Lower lobe of right lung (tissue), 2 donors: ENCODE measurements at places on chromosomes 11 and 22. TPM values are rescaled to one million over a fixed set of nuclear protein-coding genes. Genes with fewer than 3 reads are reported as not detected.
A peak's percentile ranks its signal among the peaks of the same experiment; 100 is the strongest.

Gene SDHAF2
- 35.2 TPM for total RNA-seq

DNA sequence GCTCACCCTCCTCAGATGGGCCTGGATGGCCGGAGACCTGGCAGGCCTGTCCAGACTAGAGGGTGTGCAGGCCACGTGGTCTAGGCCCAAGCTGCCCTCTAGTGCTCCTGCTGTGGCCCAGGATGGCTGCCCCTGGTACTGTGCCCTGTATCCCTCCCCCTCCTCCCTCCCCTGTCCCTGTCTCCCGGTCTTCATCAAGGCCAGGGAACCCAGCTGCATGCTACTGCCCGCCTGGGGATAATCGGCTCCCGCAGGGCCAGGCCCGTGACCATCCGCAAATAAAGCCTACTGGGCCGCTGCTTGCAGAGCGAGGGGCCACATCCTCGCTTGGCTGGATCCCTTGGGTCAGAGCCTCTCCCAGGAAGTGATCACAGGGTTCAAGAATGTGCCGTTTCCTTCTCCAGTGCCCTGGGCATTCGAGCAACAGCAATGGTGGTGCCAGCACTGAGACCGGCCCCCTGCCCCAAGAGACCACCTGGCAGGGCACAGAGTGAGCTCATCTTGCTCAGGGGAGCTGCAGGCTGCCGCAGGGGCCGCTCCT, 51.1 kb downstream of the WNT7B start:
- H3K4me1 ChIP-seq = peaks cover 4% of the 10 kb centered on the region
- DNase-seq = no peak
- H3K27me3 ChIP-seq = no peaks in the 10 kb centered on the region
- H3K4me3 ChIP-seq = no peak overlapping the region
- no peak overlapping the region for H3K27ac ChIP-seq

DNA sequence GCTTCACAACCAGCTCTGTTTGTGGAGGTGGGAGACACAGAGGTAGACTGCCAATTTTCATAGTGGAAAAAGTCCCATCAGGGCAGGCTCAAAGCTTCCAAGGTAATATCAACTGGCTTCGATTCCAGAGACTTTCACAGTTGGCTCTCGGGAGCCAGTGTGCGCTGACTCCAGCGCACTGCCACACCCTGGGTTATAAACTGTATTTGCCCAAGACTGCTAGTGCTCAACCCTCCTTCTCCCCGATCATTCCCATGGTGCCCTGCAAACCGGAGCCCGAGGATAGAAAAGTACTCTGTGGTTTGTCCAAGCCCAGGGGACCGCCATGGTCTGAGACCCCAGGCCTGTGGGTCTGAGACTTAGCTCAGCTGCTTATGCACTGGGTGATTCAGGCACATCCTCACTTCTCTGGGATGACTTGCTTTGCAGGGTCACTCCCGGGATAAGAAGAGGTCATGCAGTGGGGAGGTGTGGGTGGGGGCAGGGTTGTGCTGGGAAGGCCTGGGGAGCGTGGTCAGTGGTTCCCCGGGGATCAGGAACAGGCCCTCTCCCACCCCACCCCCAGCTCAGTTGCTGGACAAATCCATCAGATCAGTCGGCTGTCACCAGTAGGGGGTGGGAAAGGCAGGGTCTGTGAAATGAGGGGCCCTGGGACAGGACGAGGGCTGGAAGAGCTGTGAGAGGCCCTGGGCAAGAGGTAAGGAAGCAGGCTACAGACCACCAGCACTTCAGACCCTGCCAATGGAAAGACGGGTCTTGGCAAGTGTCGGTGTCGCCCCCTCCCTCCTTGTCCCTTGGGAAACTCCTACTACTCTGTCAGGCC, 26.7 kb upstream of the PICK1 start:
- H3K4me1 ChIP-seq = peaks cover 24% of the 10 kb centered on the region
- H3K4me3 ChIP-seq = no peak overlapping the region
- no peak overlapping the region for H3K27ac ChIP-seq

DNA sequence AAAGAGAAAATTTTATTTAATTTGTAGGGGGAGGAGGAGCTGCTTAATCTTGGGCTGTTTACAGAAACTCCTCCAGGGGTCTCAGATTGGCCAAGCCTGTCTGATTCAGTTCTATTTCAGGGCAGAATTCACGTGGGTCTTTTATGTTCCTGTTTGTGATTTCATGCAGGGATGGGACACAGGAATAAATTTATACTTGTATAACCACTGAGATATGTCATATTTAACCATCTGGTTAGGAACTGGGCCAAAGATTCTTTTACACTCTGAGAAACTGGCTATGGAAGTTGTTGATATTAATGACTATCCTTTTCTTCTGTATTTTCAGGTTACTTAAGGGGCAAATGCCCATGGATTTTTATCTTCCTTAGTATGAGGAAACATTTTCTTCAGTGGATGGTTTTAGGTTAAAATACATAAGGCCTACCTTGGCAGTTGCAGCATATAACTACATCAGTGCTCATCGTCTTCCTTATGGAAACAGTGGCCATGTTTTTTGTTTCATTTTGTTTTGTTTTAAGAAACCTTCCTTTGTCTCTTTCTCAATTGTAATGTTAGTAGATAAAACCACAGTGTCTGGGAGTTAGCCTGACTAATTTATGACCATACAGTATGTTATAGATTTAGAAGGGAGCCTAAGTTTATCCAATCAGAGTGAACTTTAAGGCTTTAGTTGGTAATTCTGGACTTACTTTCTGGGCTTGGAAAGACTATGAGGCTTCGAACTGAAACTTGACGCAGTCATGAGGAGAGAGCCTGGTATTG, 132.4 kb upstream of the ANO3 start:
- no peak overlapping the region for H3K4me3 ChIP-seq
- DNase-seq = no peak
- no peaks in the 10 kb centered on the region for H3K4me1 ChIP-seq
- no peaks in the 10 kb centered on the region for H3K36me3 ChIP-seq
- no peak overlapping the region for H3K27ac ChIP-seq

Gene SULT4A1
- not detected for total RNA-seq

Gene PANX3
- total RNA-seq = not detected

Gene MS4A15
- total RNA-seq = 113 TPM

DNA sequence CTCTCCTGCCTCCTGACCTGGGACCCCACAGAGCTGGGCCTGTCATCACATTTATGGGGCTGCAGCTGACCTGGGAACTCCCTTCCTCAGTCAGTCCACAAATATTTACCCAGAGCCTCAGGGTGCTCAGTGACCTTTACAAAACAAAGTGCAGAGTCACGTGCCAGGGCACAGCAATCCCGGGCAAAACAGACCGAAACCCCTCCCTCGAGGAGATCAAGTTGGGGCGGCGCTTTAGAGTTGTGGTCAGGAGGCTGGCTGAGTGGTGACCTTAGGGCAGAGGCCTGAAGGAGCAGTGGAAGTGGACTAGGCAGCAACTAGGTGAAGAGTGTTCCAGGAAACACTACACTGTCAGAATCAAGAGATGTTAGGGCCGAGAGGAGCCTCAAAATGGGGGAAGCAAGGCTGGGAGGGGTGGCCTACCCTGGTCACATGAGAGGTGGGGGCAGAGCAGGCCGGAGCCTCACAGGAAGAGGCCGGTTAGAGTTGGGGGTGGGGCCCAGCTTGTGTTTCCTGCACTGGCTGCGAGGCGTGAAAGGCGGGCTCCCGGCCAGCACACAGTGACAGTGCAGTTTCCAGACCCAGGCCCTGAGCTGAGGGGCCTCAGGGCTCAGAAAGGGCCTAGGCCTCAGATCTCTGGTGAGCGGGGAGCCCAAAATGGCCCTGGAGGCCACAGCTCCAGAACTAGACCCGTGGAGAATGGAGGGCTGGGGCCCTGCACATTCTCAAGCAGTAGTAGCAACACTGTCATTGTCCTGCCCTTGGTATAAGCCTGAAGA, 3.7 kb upstream of the NEAT1 start:
- peaks cover 58% of the 10 kb centered on the region for H3K4me1 ChIP-seq
- H3K27ac ChIP-seq = peak overlapping the region; percentile 100
- H3K4me3 ChIP-seq = peak overlapping the region; percentile 91
- DNase-seq = peak; percentile 99
- H3K27me3 ChIP-seq = no peaks in the 10 kb centered on the region
- peaks cover 3% of the 10 kb centered on the region for H3K36me3 ChIP-seq

DNA sequence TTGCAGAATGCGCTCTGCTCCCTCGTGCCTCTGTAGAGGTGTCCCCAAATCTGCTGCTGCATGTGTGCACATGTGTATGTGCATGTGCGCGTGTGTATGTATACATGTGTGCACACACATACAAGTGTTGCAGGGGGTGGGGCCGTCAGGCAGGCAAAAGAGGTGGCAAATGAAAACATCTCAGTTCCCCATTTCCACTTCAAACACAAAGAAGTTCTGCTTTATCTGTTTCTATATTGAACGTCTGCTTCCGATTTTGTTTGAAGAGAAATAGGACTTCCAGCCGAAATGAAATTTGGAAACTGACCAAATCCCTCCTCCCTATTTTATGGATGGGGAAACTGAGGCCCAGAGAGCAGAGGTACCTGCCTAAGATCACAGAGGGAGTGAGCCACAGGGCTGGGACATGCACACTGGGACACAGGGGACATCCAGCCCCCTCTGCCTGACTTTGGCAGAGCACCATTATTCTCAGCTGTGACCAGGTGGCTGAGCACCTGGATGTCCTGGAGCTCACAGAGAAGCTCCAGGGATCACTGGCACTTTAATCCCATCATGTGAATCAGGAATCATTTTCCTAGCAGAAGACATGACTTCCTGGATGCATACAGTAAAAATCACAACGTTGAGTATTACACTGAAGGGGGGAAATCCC, 41.2 kb upstream of the ALX4 start:
- no peak overlapping the region for H3K4me3 ChIP-seq
- DNase-seq = no peak
- H3K4me1 ChIP-seq = no peaks in the 10 kb centered on the region

DNA sequence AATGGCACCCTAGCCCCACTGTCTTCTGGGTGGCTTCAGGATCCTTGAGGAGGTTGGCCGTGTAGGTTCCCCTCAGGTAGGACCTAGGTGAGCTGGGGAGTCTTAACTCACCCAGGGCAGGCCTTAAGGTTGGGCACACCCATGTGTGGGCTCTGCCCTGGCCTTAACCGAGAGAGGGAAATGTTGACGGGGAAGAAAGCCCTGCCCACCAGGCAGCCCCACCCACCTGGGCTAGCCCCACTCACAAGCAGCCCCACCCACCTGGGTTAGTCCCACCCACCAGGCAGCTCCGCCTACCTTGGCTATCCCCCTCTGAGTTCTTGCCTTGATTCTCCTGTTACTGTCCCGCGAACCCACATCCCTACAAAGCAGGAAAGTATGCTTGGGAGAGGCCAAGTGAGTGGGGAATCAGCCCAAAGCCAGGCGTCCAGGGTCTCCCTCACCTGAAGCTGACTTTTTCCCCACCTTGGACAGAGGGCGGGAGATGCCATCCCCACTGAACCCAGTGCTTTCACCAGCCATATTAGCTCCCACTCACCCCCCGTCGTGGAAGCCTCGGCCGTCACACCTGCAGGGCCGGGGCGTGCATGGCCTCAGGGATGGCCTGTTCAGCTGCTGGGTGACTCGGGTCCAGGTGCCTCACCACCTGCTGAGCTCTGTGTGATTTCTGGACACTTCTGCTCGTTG, at the start of gene MYEOV:
Gene MYEOV (plus strand): TSS at position 337 of the 687 bp plus-strand sequence. CDS start 1,200 bp downstream, outside the sequence.
- no peak within 1 kb of the TSS for H3K4me3 ChIP-seq
- H3K4me1 ChIP-seq = peaks cover 64% of the 10 kb centered on the region
- DNase-seq = peak; percentile 59
- no peaks in the 10 kb centered on the region for H3K36me3 ChIP-seq
- no peak within 1 kb of the TSS for H3K27ac ChIP-seq
- H3K27me3 ChIP-seq = no peaks in the 10 kb centered on the region

- DNase-seq = no peak
- H3K27ac ChIP-seq = no peak overlapping the region
- no peaks in the 10 kb centered on the region for H3K4me1 ChIP-seq
- H3K36me3 ChIP-seq = no peaks in the 10 kb centered on the region
Observed at GRCh38 chr11:109527496-109527895, 105.5 kb downstream of the C11orf87 start.

DNA sequence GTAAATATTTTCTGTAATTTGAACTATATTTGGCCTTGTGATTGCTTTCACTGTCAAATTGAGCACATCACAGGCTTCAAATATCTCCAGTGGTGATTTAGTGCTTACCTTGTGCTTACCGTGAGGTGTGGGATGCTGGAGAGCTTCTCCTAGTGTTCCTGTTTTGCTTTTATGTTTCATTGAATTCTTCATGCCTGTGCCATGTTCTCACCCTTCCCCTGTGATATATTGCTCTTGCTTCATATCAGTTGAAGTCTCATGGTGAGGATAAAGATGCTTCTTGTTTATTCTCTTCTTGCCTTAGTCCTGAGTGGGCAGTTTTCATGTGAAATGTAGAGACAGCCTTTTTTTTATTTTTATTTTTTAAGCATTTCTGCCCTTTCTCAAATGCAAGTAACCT, 198.0 kb upstream of the PDGFD start:
- H3K36me3 ChIP-seq = no peaks in the 10 kb centered on the region
- no peak overlapping the region for H3K4me3 ChIP-seq
- H3K4me1 ChIP-seq = no peaks in the 10 kb centered on the region
- H3K27ac ChIP-seq = no peak overlapping the region
- DNase-seq = no peak
- H3K27me3 ChIP-seq = no peaks in the 10 kb centered on the region

DNA sequence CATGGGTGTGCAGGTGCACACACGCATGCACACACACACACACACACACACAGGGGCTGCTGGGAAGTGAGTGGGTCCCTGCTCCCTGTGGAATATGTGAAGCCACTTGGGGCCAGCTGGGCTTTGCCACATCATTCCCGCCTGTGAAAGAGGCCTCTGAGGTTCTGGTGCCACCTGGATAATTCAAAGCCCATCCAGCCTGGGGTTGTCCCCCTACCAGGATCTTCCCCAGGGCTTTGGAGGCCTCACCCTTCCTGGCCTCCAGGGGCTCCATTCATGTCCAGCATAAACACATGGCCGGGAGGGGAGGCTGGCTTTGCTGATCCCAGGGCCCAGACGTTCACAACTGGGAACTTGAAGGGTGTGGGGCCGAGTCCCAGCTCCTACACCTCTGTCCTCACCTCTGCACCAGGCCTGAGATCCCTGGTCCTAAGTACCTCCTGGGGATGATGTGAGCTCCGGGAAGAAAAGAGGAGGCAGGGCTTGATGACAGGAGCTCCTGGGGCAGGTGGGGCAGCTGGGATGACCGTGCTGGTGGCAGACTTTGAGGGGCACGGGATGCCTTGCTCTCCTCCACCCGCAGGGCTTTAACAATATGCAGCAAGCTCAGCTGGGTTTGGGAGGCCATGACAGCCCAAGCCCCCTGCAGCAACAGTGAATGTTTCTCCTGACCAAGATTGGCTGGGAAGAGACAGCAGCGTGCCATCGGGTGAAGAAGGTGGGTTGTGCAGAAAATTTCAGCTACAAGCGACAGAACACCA, 14.2 kb downstream of the LINC01488 start:
- no peaks in the 10 kb centered on the region for H3K36me3 ChIP-seq
- H3K4me3 ChIP-seq = no peak overlapping the region
- peak; percentile 30 for DNase-seq
- H3K27ac ChIP-seq = no peak overlapping the region

Gene DNAJB7
- total RNA-seq = not detected

Gene FOSL1
- total RNA-seq = 2.2 TPM

DNA sequence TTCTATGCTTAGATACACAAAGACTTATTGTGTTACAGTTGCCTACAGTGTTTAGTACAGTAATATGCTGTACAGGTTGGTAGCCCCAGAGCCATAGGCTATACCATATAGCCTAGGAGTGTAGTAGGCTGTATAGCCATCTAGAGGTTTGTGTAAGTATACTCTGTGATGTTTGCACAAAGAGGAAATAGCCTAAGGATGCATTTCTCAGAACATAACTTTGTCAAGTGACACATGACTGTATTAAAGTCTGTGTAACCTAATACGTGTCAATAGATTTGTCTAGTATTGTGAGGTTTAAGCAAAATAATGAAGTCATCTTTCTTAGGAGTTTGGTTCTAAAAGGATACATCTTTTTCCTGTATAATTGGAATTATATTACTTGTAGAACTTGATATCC, 5.5 kb downstream of the ZC3H12C start:
- H3K27me3 ChIP-seq = no peaks in the 10 kb centered on the region
- H3K4me1 ChIP-seq = peaks cover 8% of the 10 kb centered on the region
- H3K36me3 ChIP-seq = no peaks in the 10 kb centered on the region
- no peak for DNase-seq
- H3K27ac ChIP-seq = no peak overlapping the region
